ENCODE measurements at places on chromosomes 3 and 15.

- no peak for DNase-seq
These were observed 47.0 kb downstream of the SUSD5 start for GRCh38 chr3:33171580-33171979.

GRCh38 chr3:184180165-184180564 is 5.5 kb downstream of the AP2M1 start:
- no peak for DNase-seq

DNA sequence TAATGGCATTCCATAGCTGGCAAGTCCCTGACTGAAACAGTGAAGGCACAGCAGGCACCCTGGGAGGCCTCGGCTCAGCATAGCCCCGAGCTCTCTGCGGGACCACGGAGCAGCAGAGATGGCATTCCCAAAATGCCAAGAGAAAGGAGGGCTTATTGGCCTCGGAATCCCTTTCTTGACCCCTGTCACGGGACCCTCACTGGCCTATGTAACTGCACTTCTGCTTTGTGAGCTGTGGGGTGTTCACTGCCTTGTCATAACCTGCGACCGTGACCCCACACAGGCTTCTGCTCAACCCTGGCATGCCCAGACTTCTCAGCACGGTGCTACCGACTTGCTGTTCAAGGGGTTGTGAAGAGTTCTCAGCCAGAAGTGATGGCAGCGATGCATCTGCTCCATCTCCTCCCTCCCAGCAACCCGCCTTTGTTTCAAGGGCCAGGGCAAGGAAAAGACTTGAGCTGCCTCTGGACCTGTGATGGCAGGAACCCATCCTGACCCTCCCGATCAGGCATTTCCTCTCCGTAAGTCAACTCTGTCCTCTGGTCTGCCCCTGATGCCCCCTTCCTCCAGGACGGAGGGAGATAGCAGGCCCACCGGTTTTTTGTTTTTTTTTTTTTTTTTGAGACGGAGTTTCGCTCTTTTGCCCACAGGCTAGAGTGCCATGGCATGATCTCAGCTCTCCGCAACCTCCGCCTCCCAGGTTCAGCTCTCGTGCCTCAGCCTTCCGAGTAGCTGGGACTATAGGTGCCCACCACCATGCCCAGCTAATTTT is 30.5 kb downstream of the EHD4 start:
- no peak for DNase-seq

DNA sequence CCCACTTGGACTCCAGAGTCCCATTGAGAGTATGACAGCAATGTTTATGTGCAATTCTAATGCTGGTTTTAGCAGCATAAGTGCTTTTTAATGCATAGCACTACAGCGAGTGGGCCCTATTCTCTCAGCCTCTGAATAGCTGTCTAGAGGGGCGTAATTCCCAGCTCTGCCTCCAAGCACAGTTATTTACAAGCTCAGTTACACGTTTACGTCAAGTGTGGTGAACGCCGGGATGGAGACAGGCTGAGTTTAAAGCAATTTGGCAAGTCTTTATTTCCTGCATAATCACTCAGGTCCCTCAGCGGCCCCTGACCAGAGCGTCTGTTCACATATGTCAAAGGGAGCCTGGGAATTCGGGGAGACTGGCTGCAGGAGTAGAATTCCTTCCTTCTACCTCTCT is 43.9 kb downstream of the SOX14 start:
- no peak for DNase-seq

- no peak for DNase-seq
These were observed 28.1 kb downstream of the HACD3 start for GRCh38 chr15:65558336-65558735.

DNA sequence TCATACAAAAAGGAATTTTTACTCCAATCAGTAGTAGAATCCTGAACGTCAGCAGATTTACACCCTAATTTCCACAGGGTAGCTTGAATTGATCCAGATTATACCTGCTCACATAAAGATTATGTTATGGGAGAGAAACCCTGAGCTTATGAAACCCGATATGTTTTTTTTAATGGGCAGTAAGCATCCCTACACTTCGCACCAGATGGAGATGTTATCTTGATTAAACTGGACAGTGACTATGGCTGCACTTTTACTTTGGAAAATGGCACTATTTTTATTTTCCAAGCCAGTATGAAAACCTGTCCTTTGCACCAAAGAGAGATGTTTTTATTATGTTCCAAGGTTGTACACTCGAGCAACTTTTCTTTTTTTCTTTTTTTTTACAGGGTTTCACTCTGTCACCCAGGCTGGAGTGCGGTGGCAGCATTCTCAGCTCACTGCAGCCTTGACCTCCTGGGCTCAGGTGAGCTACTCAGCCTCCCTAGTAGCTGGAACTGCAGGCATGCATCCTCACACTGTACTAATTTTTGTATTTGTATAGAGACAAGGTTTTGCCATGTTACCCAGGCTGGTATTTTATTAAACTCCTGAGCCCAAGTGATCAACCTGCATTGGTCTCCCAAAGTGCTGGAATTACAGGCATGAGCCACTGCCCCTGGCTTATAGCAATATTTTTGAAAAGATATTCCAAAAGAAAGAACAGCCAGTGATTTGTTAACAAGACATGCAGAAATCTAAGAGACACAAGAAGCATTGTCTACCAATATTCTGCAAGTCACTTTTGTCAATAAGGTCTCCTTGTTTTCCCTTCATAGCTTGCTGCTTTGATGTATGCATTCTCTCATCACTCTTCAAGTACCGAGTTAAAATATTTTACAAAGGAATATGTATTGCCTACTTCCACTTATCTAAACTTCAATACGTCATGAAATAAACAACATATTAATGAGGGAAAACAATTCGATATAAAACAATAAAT is 1412.6 kb downstream of the ZPLD1 start:
- no peak for DNase-seq

- no peak for DNase-seq
These were observed 63.3 kb upstream of the LRRN1 start for GRCh38 chr3:3735919-3736318.

GRCh38 chr3:126676919-126677705 is 22.2 kb upstream of the TXNRD3 start:
- DNase-seq, result no peak

DNA sequence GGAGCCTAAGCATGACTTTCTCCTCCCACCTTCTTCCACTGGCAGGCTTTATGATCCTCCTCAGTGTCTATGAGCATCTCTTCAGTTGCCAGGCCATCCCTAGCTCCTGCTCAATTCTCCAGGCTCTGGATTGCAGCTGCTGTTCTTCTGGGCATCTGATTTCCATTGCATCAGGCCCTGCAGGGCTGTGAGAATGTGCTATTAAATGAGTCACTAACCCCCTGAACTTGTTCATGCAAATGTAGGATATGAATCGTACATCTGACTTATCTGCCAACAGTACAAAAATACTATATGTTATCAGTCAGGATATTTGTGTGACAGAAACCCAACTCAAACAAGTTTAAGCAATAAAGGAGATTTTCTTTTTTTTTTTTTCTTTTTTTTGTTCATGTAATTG is 11.9 kb downstream of the GPR176 start:
- DNase-seq, result no peak

- no peak for DNase-seq
These were observed 10.7 kb downstream of the MB21D2 start for GRCh38 chr3:192906940-192907339.

GRCh38 chr3:171690281-171690680 is 120.0 kb downstream of the PLD1 start:
- DNase-seq, result no peak

DNA sequence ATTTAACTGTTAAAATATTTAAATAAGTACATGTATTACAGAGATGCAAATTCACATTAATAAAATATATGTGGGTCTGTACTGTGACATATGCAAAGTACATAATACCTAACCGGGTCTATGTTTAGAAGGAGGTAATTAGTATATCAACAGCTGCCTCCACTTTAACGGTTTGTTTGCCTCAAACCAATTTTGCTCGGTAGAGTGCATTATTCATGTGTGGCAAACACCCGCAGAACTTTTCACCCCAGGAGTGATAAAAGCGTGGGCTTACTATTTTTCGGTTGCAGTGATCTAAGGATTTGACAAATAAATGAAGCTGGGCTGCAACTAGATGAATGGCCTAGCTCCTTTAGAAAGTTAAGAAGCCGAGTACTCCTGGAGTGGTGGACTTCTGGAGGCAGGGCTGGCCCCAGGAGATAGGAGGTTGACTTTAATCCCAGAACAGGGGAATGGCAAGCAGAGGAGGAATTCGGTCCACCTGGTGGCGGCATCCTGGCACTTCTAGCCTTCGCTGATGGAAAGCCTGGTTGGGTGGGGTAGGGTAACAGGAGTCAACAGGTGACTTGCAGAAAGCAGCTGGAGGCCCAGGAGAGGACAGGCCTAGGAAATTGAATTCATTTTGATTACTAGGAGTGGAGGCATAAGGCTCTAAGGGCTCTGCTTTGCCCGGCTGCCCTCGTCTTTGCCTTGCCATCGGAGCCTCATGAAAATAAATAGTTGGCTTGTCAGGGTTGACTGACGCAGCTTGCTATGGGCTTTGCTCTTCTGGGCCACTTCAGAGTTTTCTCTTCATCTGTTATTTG is 2.4 kb downstream of the SLCO3A1 start:
- peak; percentile 70 for DNase-seq

DNA sequence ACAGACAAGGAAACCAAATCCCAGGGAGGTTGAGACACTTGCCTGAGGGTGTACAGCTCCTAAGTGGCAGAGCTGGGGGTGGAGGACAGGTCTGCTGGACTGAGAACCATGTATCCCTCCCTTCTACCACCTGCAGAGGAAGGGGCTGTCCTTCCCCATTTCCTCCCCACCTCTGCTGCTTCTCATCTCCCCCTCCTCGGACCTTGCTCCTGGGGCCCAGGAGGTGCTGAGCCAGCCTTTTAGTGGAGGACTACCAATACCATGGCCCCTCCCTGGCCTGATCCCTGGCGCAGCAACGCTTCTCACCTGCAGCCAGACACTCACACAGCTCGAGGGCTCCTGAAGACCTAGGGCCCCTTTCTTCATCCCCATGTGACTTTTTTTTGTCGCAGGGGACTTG is 50.4 kb downstream of the IDH2 start:
- no peak for DNase-seq
